ENCODE measurements at places on chromosomes 2 and 18.
A peak's percentile ranks its signal among the peaks of the same experiment; 100 is the strongest.

DNA sequence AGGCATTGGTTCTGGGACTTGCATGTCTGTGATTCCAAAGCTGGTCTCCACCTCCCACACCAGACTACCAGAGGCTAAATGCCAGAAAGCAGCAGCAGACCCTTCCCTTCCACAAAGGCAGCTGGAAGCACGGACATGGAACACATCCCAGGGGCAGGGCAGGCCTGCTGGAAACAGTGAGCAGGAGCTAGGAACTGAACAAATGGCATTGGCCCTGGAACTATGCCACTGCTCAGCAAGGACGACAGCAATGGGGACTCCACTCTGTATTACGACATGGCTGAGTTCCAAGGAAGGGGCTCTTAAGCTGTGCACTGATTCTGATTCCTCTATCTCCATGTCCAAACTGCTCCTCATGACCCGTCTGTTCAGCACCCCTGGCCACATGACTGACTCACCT is 77.8 kb upstream of the TFCP2L1 start:
- DNase-seq, result no peak

DNA sequence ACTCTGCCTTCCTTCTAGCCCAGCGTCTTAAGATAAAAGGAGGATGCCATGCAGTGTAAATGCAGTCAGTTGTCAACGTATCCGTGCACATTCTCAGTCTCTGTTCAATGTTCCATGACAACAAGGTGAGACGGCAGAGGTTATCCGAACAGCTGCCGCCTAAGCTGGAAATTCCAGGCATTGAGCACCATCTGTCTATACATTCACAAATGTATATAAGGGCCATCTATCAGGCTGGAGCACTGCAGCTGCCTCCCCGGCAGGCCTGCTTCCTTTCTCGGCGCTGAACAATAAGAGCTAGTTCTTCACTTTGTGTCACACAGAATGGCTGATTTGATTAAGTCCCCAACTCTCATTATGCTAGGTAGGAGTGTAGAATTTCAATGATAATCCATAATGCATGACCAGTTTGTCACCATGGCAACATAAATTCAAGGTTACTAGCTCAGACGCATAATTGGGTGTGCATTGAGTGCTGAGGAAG is 282.2 kb upstream of the SOX11 start:
- peak; percentile 13 for DNase-seq

GRCh38 chr2:105795575-105795934 is 50.8 kb downstream of the NCK2 start:
- DNase-seq, result no peak

DNA sequence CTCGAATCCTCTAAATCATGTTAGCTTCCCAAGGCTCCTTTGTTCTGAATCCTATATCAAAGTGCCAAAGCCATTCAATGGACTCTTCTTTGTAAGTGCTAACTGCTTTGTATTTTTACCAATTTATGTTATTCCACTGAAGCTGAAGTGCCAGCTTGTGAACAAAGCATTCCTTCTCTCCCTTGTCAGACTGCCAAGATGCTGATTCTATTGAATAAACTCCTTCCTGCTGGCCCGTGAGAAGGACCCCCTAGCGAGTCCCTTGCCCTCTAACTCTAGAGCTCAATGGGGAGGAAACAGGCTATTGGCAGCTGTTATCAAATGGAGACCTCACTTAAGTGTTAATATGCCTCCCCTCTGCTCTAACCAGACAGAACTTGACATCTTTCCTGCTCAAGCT is 1097.9 kb upstream of the CNTNAP5 start:
- no peak for DNase-seq

- DNase-seq, result peak; percentile 42
Measured at GRCh38 chr2:26712486-26713465, 20.3 kb downstream of the KCNK3 start.

- DNase-seq, result no peak
Measured at GRCh38 chr2:203734276-203734983, 28.0 kb downstream of the CD28 start.

DNA sequence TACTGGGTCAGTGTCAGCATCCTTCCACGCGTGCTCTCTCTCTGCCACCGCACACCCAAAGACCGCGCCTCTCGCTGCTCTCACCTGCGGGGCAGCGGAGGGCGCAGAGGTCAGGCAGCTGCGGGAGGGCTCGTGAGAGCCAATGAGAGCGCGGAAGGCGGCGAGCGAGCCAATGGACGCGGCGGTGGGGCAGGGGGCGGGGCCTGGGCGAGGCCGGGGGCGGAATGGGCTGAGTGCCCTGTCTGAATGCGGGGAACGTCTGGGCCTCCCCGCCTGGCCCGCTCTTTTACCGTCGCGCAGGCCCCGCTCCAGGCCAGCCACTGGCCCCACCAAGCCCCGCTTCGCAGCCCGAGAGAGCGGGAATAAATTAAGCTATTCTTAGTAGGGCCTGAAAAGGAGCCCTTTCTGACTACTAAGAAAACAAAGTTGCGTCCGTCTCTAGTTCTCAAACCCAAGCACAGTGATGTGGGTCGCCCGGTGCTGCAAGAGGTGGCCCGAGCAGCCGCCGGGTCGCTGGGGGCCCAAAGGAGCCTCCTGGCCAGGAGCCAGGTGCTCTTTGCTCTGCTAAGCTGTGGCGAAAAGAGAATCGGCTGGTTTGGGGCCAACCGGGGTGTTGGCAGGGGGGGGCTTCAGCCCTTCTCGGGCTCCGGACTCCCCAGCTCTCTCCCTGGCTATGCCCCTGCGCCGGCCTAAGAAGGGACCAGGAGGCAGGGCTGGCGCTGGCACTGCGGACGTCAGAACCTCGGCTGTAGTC is 81.1 kb upstream of the GLI2 start:
- peak; percentile 26 for DNase-seq

DNA sequence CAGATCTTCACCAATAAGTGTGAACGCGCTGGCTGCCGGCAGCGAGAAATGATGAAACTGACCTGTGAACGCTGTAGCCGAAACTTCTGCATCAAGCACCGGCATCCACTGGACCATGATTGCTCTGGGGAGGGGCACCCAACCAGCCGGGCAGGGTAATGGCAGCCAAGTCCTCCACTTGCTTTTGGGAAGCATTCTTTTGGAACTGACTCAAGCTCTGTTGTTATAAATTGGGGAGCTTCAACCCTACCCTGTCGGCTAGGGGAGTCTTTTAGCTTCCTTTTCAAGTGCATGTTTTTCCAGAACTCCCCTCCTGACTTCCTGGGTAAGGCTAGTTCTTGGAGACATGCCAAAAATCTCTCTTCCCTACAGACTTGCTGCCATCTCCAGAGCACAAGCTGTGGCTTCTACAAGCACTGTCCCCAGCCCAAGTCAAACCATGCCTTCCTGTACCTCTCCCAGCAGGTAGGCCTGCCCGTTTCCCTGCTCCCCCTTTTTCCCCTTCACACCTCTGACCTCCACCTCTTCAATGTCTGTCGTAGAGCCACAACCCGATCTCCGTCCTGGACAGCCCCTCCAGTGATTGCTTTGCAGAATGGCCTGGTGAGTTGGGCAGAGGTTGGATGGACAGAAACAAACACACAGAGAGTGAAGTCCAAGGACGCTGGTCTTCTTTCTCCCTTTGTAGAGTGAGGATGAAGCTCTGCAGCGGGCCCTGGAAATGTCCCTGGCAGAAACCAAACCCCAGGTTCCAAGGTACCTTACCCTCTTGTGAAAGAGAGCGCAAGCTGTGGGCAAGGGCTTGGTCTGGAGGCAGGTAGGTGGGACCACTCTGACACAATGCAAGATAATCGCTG is 1.5 kb downstream of the ZFAND2B start:
- no peak for DNase-seq

- DNase-seq, result no peak
Measured at GRCh38 chr18:58975296-58975695, 110.6 kb downstream of the ZNF532 start.

DNA sequence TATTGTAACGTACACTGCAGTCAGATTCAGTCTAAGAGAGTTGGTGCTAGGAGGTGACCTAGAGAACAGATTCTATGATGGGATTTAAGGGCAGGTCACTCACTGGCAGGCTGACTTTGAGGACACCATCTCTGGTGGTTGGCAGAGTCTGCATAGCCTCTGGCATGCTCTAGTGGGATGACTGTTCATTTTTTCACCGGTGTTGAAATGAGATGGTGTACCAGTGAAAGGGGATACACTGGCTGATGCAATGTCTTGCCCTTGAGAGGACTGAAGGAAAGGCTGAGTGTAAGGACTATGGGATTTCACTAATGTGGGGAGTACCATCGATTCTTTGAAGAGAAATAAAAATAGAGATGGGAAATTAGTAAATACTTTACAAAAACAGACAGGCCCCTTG is 186.9 kb upstream of the PIEZO2 start:
- DNase-seq, result no peak

DNA sequence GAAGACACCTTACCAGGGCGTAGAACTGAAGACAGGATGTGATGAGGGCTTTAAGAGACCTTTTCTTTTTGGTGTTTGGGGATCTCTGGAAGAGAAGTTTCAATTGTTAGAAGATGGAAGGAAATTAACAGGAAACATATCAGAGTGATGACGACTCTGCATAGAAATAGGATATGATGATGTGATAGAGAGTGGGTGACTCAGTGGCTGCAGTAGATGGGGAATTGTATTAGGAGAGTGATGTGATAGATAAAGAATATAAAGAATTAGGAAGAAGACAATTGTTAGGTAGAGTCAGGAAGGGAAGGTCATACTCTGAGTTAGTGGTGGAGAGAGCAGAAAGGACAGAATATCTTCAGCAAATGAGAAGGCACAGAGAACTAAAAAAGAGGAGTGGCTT is 593.9 kb downstream of the NYAP2 start:
- DNase-seq, result no peak

GRCh38 chr2:55120634-55121359 is 70.5 kb upstream of the RTN4 start:
- peak; percentile 71 for DNase-seq

GRCh38 chr18:693466-694187 is 18.8 kb downstream of the ENOSF1 start:
- no peak for DNase-seq

- DNase-seq, result no peak
Measured at GRCh38 chr18:434410-434809, 66.1 kb downstream of the COLEC12 start.

- no peak for DNase-seq
Measured at GRCh38 chr18:25283781-25284180, 68.2 kb downstream of the ZNF521 start.

GRCh38 chr2:215493376-215493775 is 57.5 kb upstream of the FN1 start:
- no peak for DNase-seq

GRCh38 chr18:10062302-10063300 is 148.8 kb downstream of the VAPA start:
- no peak for DNase-seq

GRCh38 chr2:218807626-218808025 is 24.0 kb downstream of the PRKAG3 start:
- no peak for DNase-seq

DNA sequence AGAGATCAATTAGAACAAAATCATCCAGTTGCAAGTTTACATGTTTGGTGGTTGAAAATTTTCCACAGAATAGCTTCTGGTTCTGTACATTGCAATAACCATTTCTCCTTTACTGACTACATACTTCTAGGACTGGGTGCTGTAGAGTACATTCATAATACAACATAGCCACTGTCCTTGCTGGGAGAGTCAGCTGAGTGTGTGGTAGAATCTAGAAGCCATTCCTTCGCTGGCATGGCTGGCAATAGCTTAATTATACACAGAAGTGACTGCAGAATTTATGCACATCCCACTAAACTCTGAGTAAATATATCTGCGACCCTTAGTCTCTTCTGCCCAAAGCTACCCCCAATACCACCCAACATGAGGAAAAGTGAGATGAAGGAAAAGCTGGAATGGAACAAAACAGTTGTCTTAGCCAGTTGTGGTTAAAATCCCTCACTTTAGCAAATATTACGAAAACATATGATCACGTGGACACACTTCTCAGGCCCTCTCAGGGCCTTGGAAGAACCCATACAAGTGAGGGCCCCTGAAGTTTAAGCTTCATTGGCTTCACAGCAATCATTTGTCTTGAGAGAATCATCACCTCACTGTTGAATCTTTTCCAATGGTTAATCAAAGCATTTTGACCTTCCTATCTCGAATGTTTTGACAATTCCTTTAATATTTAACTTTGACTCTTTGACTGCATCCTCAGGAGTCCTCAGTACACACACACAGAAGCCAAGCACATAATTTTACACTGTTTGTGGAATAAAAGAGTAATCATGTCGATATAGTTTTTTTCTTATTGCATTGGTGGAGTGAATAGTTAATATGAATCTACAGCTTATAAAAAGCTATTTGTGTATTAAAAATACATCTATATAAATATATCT is 225.1 kb downstream of the ZNF385B start:
- no peak for DNase-seq

- DNase-seq, result no peak
Measured at GRCh38 chr18:8260827-8261226, 348.4 kb upstream of the RAB12 start.

- DNase-seq, result no peak
Measured at GRCh38 chr18:51275712-51276476, 78.4 kb upstream of the MEX3C start.
